Progenitor cell of endocrine pancreas (in vitro differentiated cells): ENCODE measurements at places on chromosomes 5 and 9.

DNA sequence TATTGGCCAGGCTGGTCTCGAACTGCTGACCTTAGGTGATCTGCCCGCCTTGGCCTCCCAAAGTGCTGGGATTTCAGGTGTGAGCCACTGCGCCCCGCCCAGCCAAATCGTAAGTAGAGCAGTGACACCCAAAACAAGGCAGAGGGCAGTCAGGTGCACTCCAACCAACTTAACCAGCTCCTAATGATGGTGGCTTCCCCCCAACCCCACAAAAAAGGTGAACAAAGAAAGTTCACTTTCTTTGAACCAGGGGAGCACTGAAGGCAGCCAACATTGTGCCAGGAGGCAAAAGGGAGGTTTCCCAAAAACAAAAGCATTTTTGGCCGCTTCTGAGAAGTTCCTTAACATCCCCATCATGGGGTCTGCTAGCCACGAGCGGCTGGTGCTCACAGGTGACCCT lies 9.6 kb downstream of the GMCL2 start:
- H3K4me3 ChIP-seq = no peak overlapping the region
- DNase-seq = no peak
- H3K36me3 ChIP-seq = no peaks in the 10 kb centered on the region
- no peak overlapping the region for H3K27ac ChIP-seq
- peaks cover 3% of the 10 kb centered on the region for H3K27me3 ChIP-seq

DNA sequence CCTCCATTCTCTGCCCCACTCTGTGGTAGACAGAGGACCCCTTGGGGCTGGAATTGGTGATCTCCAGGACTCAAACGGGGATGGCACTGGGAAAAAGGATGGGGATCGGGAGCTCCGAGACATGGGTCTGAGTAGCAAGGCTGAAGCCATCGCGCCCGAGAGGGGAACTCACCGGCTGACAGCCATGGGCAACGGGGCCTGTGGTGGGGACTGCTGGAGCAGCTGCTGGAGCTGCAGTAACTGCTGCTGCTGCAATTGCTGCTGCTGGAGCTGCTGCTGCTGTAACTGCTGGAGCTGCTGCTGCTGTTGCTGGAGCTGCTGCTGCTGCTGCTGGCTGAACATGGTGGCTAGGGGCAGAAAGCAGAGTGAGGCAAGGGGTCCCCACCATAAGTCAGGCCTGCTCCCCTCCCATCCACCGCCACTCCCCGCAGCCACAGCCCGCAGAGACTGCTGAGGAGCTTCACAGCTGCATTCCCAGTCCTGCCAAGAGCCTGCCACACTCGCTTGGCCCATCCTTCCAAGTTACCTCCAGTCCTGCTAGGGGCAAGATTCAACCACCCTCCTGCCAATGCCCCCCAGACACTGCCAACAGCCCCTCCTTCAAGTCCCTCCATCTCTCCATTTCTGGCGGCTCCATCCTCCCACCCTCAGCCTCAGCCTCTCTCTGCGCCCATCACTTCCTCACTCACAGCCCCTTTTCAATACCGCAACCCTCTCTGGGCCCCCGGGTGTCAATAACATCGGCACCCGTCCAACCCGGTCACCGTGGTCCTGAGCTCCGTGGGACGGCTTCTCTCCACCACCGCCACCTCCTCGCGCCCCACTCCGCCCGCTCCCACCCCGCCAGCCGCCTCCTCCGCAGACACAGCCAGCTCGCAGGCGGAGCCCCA lies 611 bp downstream of the CIZ1 start:
- H3K4me1 ChIP-seq = peaks cover 6% of the 10 kb centered on the region
- H3K36me3 ChIP-seq = peaks cover 13% of the 10 kb centered on the region
- DNase-seq = no peak
- peak overlapping the region; percentile 96 for H3K4me3 ChIP-seq

DNA sequence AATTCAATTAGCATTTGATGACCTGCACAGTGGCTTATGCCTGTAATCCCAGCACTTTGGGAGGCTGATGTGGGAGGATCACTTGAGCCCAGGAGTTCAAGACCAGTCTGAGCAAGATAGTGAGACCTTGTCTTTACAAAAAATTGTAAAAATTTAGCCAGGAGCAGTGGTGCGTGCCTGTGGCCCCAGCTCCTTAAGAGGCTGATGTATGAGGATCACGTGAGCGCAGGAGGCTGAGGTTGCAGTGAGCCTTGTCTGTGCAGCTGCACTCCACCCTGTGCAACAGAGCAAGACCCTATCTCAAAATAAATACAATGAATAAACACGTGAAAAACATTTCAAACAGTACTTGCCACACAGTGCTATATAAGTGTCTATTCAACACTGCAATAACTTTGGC lies 4.2 kb downstream of the ABCA1 start:
- no peaks in the 10 kb centered on the region for H3K27me3 ChIP-seq
- H3K4me1 ChIP-seq = peaks cover 19% of the 10 kb centered on the region
- DNase-seq = no peak

- no peaks in the 10 kb centered on the region for H3K36me3 ChIP-seq
- H3K4me1 ChIP-seq = peaks cover 5% of the 10 kb centered on the region
- DNase-seq = no peak
- H3K4me3 ChIP-seq = no peak overlapping the region
Measured at GRCh38 chr5:2007496-2007877, 124.8 kb upstream of the IRX4 start.

DNA sequence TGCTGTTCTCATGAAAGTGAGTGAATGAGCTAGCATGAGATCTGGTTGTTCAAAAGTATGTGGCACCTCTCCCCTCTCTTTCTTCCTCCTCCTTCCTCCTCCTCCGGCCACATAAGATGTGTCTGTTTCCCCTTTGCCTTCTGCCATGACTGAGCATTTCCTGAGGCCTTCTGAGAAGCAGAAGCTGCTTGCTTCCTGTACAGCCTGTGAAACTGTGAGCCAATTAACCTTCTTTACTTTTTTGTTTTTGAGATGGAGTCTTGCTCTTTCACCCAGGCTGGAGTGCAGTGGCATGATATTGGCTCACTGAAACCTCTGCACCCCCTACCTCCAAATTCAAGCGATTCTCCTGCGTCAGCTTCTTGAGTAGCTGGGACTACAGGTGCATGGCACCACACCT lies 6.1 kb downstream of the S100Z start:
- no peak overlapping the region for H3K4me3 ChIP-seq
- H3K4me1 ChIP-seq = peaks cover 2% of the 10 kb centered on the region
- H3K27ac ChIP-seq = no peak overlapping the region
- no peaks in the 10 kb centered on the region for H3K27me3 ChIP-seq
- peaks cover 2% of the 10 kb centered on the region for H3K36me3 ChIP-seq
